Upper lobe of left lung (tissue), 6 donors: ENCODE measurements at places on chromosomes 1 and 21. TPM values are rescaled to one million over a fixed set of nuclear protein-coding genes. Genes with fewer than 3 reads are reported as not detected.
A peak's percentile ranks its signal among the peaks of the same experiment; 100 is the strongest.

- H3K4me3 ChIP-seq, result no peak overlapping the region
- H3K27ac ChIP-seq, result no peak overlapping the region
- H3K4me1 ChIP-seq, result no peaks in the 10 kb centered on the region
- H3K36me3 ChIP-seq, result no peaks in the 10 kb centered on the region
Measured at GRCh38 chr1:114521396-114522263, 10.6 kb upstream of the TRIM33 start.

DNA sequence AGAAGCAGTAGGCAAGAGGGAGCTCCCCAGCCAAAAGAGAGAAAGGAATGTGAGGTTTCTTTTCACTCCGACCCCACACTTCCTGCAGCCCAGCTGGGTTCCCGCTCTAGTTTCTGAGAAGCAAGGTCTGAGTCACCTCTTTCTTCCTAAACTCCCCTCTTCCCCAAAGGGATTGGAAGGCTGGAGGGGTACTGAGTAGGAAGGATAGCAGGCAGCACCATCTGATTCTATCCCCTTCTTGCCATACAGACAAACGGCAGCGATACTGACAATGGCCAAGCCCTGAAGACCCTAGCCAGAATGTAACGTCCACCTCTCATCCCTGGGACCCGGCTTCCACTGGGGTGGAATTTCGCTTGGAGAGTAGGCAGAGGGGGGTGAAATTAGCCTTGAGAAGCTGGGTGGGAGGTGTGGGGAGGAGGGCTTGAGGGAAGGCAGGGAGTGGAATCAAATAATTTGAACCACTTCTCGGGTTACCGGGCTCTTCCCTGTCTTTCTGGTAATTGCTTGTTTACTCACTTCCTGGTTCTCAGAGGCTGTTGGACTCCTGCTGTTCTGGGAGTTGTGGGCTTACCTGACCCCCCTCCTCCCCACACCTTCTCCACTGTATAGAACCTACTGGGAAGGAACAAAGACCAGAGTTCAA, 13.2 kb downstream of the IER5 start:
- H3K4me3 ChIP-seq, result no peak overlapping the region
- no peaks in the 10 kb centered on the region for H3K36me3 ChIP-seq
- H3K27ac ChIP-seq, result peak overlapping the region; percentile 17
- DNase-seq, result no peak
- H3K4me1 ChIP-seq, result peaks cover 66% of the 10 kb centered on the region

GRCh38 chr1:7266561-7266960, 481.3 kb downstream of the CAMTA1 start:
- no peak overlapping the region for H3K27ac ChIP-seq
- H3K4me3 ChIP-seq, result no peak overlapping the region
- H3K27me3 ChIP-seq, result no peaks in the 10 kb centered on the region
- no peaks in the 10 kb centered on the region for H3K36me3 ChIP-seq
- H3K4me1 ChIP-seq, result no peaks in the 10 kb centered on the region
- DNase-seq, result no peak

GRCh38 chr1:219621047-219621786, 8.3 kb upstream of the ZC3H11B start:
- H3K4me1 ChIP-seq, result no peaks in the 10 kb centered on the region
- DNase-seq, result no peak
- no peak overlapping the region for H3K4me3 ChIP-seq
- no peaks in the 10 kb centered on the region for H3K27me3 ChIP-seq
- no peak overlapping the region for H3K27ac ChIP-seq

DNA sequence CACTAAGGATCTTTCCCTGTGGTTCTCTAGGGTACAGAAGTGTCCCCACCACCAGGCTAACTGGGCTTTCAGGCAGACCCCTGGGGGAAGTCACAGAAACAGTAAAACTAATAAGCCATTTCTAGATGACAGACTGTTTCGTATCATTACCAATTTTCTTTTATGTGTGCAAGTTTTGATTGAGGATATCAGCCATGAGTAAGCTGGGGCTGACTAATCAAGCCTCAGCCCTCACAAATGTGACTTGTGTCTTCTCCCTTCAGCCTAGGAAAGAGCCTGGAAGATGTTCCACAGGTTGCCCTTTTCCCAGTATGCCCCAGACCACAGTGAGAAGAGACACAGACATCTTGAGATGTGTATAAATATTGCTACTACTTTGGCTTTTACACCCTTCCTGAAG, 10.5 kb downstream of the PTGFRN start:
- no peaks in the 10 kb centered on the region for H3K36me3 ChIP-seq
- no peak overlapping the region for H3K4me3 ChIP-seq
- H3K27ac ChIP-seq, result no peak overlapping the region
- no peak for DNase-seq

DNA sequence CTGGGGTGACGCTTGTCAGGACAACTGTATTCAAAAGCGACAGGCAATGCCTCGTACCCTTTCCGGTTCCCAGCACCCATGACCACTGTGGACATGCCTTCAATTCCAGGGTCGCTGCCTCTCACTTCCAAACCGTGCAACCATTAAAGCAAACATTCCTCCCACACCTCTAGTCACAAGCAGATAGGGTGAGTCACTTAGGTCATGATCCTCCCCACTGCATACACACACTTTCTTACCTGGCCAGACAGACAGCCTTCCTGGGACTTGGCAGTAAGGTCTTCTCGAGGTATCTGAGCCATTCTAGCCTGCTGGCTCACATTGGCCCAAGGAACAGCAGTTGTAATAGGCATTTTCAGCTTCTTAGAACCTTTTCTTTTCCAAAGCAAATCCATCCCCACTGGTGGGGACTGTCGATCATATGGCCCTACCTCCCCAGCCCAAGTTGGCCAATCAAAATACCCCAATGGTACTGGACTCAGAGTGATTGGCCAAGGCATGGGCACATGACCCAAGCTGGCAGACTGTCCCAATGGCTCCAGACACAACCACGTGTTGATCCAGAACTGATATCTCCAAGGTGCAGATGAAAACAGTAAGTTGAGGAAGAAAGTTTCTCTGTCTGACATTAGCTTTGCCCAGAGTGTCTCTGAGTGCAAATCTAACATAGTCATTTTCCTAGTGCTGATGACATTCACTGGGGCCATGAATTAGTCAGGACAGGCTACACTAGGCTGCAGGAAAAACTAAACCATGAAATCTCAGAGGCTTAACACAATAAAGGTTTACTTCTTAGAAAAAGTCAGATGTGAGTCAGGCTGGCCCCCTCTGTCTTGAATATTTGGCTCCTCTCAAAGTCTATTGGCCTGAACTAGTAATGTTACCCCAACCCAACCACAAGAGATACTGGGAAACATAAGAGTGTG, 113.8 kb downstream of the RRAGC start:
- H3K36me3 ChIP-seq, result no peaks in the 10 kb centered on the region
- no peak for DNase-seq
- no peak overlapping the region for H3K27ac ChIP-seq
- H3K4me3 ChIP-seq, result no peak overlapping the region
- H3K4me1 ChIP-seq, result no peaks in the 10 kb centered on the region

DNA sequence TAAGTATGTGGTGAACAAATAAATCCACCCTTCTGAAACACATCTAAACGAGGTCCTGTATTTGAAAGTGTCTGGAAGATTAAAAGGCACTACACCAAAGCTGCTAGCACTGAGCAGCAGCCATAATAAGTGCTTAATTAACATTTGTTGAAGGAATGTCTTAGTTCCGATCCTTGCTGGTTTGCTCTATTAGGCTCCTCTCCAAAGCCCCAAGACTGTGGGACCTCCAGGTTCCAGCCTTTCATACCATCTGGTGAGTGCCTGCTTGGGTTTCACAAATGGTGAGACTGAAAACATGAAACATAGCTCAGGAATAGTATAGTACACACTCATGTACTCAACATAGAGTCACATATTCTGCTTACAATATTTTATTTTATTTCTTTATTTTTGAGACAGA, 640 bp upstream of the CYP2J2 start:
- no peak for DNase-seq
- peaks cover 2% of the 10 kb centered on the region for H3K27me3 ChIP-seq
- no peak overlapping the region for H3K27ac ChIP-seq
- no peak overlapping the region for H3K4me3 ChIP-seq
- peaks cover 11% of the 10 kb centered on the region for H3K4me1 ChIP-seq
- no peaks in the 10 kb centered on the region for H3K36me3 ChIP-seq

DNA sequence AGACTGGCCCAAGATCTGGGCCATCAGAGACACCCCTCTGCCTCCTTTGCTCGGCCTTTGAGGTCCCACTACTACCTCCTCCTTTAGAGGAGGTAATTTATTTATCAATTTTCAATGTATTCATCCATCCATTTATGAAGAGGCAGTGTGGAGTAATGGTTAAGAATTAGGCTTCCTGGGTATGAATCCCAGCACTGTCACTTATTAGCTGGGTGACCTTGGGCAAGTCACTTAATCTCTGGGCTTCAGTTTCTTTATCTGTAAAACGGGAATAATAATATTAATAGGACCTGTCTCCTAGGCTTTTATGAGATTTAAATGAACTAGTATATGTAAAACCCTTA, 1.7 kb downstream of the NR0B2 start:
- no peaks in the 10 kb centered on the region for H3K27me3 ChIP-seq
- H3K4me1 ChIP-seq, result no peaks in the 10 kb centered on the region
- DNase-seq, result no peak
- no peak overlapping the region for H3K27ac ChIP-seq
- H3K4me3 ChIP-seq, result no peak overlapping the region

- DNase-seq, result no peak
- no peak overlapping the region for H3K4me3 ChIP-seq
- no peaks in the 10 kb centered on the region for H3K27me3 ChIP-seq
- peak overlapping the region; percentile 26 for H3K27ac ChIP-seq
- no peaks in the 10 kb centered on the region for H3K36me3 ChIP-seq
Measured at GRCh38 chr1:167905182-167905581, 8.8 kb downstream of the ADCY10 start.

DNA sequence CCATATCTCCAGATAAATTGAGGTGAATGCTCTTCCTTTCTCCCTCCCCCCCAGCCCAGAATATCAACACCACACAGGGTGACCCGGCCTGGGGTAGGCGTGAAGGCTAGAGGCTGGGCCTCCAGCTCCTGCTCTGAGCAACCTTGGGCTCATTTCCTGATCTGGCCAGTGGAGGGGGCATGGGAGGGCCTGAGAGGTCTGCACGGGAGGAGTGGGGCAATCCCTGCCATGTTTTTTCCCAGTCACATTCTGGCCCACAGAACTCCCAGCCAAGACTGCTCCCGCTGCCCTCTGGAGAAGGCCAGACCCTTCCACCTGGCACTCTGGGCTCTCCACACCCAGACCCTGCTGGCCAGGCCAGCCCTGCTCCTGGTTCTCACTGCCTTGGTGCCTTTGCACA, 3.9 kb downstream of the CLDN19 start:
- no peak overlapping the region for H3K4me3 ChIP-seq
- H3K36me3 ChIP-seq, result no peaks in the 10 kb centered on the region
- no peak overlapping the region for H3K27ac ChIP-seq
- no peaks in the 10 kb centered on the region for H3K27me3 ChIP-seq
- no peak for DNase-seq

TNFAIP8L2 gene
- total RNA-seq, result 15.7 TPM

GBP1 gene
- 46.5 TPM for total RNA-seq

DNA sequence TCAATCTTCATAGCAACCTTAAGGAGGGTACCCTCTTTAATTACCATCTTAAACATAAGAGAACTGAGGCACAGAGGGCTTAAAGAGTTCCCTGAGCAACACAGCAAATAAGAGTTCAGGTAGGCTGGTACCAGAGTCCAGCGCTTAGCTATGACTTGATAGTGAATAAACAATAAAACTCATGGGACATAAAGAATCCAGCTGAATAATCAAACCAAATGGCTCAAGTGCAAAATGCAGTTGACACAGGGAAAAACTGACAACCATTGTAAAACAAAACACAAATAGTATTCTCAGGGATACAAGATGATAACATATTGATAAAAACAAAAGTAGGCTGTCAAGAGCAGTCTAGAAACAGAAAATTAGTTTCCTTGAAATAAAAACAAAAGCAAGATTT, 176.9 kb upstream of the HMGB4 start:
- H3K27me3 ChIP-seq, result no peaks in the 10 kb centered on the region
- H3K4me1 ChIP-seq, result no peaks in the 10 kb centered on the region

KRTAP13-2 gene
- total RNA-seq, result not detected

DNA sequence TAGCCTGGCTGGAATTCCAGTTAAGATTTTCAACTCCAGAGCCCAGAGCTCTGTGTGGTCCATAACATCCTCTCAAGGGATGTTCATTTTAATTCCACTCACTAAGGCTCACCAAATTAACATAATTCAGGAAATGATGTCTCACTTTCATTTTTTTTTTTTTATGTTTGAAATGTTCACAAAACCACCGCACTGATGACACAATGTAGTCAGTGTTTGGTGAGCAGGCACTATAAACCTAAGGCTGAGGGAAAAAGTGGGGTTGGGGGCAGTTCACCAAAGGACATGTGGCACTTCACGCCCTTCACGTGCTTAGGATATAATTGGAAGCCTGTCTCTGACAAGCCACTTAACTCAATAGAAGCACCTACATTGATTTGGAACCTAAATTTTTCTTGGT, 177.3 kb upstream of the CAMK1G start:
- H3K27me3 ChIP-seq, result no peaks in the 10 kb centered on the region
- H3K27ac ChIP-seq, result no peak overlapping the region
- no peaks in the 10 kb centered on the region for H3K36me3 ChIP-seq
- H3K4me1 ChIP-seq, result no peaks in the 10 kb centered on the region
- H3K4me3 ChIP-seq, result no peak overlapping the region
- DNase-seq, result no peak

DNA sequence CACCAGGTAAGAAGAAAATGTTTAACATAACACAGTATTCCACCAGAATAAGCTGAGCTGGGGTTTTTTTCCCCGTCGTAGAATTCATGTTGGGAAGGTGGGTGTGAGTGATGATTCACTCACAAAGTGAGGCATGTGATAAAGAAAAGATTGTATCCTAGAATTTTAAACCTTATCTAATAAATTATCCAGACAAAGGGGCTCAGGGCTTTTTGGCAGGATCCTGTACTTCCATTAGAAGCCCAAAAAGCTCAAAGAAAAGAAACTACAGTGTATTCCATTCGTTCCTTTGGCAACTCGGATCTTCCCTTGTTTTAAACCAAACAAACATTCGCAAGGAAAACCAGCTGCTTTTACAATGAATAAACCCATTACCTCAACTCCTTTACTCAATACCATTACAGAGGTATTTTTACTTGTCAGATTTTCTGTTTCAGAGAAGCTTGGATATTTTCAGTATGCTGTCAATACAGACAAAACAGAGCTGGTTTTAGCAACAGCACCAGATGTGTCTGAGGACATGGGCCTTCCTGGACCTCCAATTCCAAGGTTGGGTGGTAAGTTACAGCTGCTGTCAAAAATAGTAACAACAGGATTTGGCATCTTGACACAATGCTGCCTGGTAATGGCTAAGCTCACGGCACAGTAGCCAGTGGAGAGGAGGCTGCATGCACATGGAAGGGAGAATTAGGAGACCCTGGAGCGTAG, 159.9 kb upstream of the RUNX1 start:
- no peaks in the 10 kb centered on the region for H3K27me3 ChIP-seq
- H3K4me3 ChIP-seq, result no peak overlapping the region
- H3K27ac ChIP-seq, result no peak overlapping the region
- peaks cover 11% of the 10 kb centered on the region for H3K4me1 ChIP-seq
